ENCODE measurements at places on chromosomes 6 and 20.

- no peak for DNase-seq
These were observed 38.0 kb upstream of the HIVEP1 start for GRCh38 chr6:11974089-11974488.

DNA sequence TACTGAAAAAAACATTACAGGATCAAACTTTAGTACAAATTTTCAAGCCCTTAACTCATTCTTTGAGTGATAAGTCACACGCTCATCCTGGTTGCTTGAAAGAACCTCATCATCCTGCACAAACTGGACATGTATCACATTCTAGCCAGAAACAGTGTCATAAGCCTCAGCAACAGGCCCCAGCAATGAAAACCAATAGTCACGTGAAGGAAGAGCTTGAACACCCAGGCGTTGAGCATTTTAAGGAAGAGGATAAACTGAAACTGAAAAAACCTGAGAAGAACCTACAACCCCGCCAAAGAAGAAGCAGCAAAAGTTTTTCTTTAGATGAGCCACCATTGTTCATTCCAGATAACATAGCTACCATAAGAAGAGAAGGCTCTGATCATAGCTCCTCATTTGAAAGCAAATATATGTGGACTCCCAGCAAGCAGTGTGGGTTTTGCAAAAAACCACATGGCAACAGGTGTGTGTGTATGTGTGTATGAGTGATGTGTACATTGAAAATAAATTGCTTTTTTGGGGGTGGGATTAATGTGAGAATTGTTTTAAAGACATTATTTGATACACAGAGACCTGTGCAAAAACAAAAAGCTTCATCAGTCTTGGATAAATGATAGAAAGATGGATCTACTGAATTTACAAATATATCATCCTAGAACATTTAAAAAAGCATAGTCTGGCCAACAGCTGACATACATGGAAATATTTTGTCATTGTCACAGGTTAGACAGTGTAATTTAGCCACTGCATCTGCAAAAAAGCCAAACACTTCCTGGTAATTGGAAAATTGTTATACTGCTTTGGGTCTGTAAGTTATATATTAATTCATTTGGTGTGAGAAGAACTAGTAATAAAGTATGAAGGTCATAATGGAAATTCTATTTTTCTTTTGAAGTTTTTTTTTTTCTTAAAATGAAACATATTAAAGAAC lies 50.1 kb downstream of the PHF3 start:
- DNase-seq: no peak

- no peak for DNase-seq
These were observed 6.6 kb upstream of the KIF13A start for GRCh38 chr6:17994019-17994418.

DNA sequence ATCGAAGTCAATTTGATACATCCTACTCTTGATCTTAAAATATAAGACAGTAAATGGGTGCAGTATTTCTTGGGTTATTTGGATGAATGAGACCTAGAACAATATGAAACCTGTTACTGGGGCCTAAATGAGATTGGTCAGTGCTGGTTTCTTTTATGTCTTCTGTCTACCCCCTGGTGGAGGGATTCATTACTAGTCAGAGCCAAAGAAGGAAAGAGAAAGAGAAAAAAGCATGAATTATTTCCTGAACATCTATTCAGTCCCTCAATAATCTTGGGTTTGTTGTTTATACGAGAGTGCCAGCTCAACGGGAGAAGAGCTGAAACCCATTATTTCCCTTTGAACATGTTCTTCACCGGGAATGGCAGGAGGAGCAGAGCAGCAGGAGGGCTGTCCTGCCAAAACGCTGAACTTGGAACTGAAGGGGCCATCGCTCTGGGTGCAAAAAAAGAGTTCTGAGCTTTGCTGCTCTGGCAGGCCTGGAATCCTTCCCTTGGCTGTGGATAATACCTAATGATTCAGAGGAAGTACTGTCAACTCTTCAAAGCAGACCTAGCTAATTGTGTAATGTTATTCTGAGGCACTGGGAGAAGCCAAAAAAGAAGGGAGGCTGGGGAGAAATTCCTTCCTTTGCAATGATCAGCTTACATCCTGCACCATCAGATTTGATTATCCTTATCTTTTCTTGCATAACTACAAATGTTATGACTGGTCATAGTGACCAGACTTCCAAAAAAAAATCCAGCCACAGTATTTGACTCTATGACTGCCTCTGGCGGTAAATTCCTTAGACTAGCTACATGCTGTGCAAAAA lies 72.0 kb downstream of the BLOC1S5 start:
- DNase-seq: no peak

GRCh38 chr6:45739058-45739457 lies 276.6 kb downstream of the CLIC5 start:
- no peak for DNase-seq

GRCh38 chr6:157660414-157660813 lies 162.6 kb upstream of the SNX9 start:
- no peak for DNase-seq
